Activated CD4-positive, alpha-beta T cell treated with anti-CD3 and anti-CD28 coated beads for 36 hours (primary cell): ENCODE measurements at places on chromosomes 5 and 9. TPM values are rescaled to one million over a fixed set of nuclear protein-coding genes. Genes with fewer than 3 reads are reported as not detected.

GRCh38 chr9:35996358-35996970 is 38.5 kb upstream of the OR2S2 start:
- no peak for DNase-seq

EGFLAM gene
- total RNA-seq = not detected

DNA sequence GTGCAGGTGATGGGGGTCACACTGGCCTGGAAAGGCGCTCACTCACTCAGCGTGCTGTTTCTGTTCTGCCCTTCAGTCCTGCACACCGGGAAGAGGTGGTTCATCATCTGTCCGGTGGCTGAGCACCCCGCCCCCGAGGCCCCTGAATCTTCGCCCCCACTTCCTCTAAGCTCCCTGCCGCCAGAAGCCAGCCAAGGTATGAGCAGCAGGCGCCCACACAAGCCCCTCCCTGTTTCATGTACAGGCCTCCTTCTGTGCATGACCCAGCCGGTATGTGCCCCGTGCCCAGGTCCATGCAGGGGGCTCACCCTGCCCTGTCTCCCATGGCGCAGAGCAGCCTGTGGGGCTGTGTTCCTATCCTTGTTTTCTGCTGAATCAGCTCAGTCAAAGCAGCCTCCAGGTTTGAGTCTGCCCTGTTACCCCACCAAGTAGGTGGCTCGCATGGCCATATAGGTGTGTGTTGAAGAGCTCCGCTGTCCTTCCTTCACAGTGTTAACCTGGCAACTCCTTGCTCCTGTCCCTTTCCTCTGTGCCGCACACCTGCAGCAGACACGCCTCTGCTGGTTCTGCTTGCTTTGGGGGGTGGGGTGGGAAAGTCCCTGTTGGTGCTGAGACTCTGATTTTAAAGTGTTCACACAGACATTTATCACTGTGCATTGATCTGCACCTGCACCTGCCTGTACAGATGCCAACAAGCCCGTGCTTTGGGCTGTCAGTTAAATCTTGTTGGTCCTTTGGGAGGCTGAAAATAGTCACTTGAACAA is 84.8 kb downstream of the WNK2 start:
- DNase-seq = peak; percentile 57

CAST gene
- total RNA-seq = 211 TPM

DNA sequence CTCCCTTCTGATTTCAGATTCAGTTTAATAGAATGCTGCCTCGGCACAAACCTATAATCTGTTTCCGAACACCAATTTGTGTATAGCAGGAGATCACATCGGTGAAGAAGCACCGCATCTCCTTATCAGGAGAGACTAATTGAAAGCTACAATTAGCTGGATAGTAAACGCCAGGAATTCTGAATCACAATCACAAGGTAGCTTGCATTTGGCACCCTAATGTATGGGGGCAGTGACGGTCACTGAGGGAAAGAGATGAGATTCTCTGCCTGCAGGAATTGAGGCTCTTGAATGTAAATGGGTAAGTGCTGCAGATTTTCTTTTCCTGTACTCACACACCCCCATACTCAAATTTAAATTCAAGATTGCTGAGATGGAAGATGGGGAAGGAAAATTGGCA is 373.6 kb upstream of the ZNF608 start:
- DNase-seq = no peak

DNA sequence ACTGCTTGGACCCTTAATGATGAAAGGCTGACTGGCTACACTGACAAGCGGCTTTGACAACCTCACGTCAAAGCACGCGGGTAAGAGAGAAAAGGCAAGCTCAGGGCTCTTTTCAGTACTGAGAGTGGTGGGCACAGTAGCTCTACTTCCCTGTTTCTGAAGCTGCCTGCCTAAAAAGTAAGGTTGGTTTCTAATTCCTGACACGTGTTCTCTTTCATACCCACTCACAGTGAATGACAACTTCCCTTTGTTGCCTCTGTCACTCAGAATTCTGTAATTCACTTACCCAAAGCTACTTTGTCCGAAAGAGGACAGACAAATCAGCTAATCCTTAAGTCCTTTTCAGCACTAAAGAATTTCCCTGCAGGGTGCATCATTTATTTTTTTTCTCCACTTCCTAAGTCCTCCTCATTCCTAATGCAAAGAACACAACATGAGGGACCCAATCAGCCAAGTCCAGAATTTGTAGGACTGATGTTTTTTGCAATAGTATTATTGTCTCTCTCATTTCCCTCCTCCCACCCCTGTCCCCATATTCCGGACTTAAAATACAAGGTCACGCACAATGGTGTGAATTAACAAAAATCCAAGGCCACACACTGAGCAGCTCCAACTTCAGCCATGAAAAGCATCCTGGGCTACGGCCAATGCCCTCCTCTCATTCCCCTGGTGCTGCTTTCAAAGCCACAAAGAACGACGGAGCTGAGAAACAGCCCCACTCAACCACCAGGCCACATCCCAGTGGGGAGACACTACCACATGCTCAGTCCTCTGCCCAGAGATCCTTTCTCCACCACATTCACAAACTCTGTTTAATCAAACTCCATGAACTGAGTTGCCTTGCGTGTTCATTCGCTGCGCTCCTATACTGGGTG is 221.0 kb downstream of the TSSK1B start:
- DNase-seq = no peak

DNA sequence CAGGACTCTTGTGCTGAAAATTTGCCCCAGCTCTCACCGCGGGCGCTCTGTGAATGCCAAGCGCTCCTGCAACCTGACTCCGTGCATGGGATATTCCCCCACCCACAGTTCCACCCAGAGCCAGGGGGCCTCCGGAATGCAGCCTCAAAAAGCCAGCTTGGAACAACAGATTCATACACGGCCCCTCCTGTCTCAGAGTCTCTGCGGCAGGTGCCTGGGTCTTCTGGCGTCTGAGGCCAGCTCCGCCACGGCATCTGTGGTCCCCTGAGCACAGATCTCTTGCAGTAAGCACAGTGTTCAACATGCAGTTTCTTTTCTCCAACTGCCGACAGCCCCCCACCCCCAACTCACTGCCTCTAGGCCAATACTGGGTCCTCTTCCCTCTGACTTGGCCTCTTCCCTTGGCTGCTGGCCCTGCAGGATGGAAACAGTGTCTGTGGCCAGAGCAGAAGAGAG is 355.7 kb upstream of the IRX2 start:
- DNase-seq = no peak

DNA sequence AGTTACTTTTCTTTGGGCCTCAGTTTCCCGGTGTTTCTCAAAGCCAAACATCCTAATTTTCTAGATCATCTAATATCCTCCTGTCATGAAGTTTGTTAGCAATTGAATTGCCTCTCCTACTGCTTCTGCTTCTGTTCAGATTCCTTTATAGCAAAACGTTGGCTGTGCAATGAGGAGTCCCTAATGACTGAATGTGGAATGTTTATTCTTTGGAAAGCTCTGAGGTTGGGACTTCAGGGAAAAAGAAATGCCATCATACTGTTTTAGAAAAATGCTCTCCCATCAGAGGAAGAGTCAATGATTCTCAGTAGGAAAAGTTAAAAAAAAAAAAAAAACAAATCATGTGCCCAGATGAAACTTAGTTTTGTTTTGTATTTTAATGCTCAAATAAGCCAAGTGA is 268.7 kb upstream of the PAPPA start:
- DNase-seq = no peak

DNA sequence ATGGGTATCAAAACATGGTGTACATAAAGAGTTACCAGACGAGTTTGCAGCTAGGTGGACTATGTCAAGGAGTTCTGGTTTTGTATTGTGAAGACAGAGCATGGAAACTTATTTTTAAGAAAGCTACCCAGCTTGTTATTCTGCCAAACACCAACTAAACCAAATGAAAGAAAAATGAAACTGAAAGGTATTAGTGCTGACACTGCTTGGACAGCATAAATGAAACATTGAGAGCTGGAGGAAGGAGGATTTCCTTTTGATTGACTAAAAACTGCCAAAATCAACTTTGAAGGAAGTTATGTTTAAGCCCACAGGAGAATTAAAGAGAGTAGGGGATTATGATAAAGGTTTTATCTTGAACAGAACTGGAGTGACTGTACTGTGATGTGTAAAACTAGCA is 766.2 kb downstream of the PTPRD start:
- DNase-seq = no peak

GRCh38 chr9:108812396-108813025 is 43.3 kb downstream of the ACTL7B start:
- DNase-seq = no peak

GRCh38 chr9:125580701-125581286 is 126.2 kb downstream of the MAPKAP1 start:
- DNase-seq = no peak

DNA sequence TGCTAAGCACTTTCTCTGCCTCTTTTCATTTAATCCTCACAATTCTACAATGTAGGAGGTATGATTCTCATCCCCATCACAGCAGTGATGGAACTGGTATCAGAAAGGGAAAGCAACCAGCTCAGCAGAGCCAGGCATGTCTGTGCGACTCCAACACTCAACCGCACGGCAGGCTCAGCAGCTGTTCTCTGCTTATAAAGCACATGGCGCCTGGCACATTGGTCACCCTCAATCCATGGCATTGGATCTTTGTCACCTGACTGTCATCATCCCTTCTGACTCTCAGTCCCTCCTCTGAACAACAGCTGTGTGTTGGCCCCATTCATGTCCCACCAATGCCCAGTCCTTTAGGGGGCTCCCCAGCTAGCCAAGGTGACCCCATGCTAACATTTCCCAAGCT is 45.1 kb upstream of the HAND1 start:
- DNase-seq = no peak

- peak; percentile 70 for DNase-seq
These were observed 35.7 kb downstream of the EXD3 start for GRCh38 chr9:137387114-137387890.

DNA sequence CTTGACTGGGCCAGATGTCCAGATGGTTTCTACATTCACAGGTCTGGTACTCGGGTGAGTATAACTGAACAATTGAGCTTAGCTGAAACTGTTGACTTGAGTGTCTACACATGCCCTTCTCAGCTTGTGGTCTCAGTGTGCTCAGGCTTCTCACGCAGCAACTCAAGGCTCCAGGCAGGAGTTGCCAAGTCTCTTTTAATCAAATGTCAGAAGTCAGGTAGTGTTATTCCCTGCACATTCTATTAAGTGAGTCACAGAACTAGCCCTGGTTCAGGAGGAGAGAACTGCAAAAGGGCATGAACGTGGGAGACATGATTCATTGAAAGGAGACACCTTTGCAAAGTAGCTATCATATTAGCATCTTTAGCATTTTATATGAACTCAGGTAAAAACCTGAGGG is 199.3 kb upstream of the ACTBL2 start:
- no peak for DNase-seq

GRCh38 chr5:80654054-80654390 is 430 bp upstream of the MSH3 start:
- DNase-seq = peak; percentile 59

SPINK1 gene
- total RNA-seq = not detected

GRCh38 chr5:162209005-162209605 is 141.5 kb downstream of the GABRG2 start:
- DNase-seq = peak; percentile 24

NSG2 gene
- not detected for total RNA-seq

DNA sequence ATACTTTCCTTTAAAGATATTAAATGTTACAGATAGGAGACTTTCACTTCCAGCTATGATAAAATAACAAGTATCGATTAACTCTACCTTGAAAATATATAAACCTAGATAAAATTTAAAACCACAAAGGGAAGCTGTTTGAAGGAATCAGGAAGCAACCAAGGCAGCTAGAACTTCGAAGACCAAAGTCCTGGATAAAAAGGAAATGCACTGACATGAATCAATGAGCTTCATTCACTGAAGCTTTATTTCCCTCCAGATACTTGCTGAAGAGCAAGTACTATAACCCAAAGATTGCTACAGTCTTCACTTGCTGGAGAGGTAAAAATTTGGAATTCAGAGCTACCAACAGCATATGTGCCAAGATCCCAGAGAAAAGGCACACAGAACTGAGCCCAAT is 144.1 kb downstream of the PIK3R1 start:
- no peak for DNase-seq

GRCh38 chr5:80124121-80124918 is 89.2 kb downstream of the THBS4 start:
- DNase-seq = no peak

GRCh38 chr5:14486996-14487896 is 94.3 kb upstream of the OTULINL start:
- no peak for DNase-seq

DNA sequence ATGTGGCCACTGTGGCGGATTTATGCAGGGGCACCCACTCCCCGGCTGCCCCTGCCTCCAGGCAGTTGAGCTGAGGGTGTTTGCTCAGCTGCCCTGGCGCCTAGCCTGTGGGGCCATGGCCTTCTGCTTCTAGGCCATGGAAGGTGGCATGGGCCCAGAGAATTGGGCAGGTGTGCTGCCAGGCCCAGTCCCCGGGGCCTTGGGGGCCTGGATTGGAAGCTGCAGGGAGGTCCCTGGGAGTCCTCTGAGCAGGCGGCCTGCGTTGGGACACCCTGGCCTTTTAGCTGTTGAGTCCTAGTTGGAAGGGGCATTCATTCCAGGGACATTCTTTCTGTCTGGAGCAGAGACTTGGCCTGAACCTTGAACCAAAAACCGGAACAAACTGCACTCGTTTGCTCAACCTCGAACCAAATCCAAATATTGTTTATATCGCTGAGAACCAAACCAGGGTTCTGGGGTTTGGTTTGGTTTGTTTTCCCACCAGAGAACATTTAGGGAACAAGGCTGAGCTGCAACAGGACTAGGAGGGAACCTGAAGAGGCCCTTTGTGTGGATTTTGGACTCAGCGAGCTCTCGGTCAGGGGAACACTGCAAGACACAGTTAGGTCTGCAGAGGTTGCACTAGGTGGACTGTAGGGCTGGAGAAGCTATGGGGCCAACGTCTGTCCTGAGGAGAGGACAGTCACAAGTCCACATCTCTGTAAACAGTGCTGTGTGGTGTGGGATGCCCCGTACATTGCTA is 116.8 kb downstream of the BOD1 start:
- no peak for DNase-seq

C5orf58 gene
- not detected for total RNA-seq

RNF208 gene
- 8.9 TPM for total RNA-seq

DNA sequence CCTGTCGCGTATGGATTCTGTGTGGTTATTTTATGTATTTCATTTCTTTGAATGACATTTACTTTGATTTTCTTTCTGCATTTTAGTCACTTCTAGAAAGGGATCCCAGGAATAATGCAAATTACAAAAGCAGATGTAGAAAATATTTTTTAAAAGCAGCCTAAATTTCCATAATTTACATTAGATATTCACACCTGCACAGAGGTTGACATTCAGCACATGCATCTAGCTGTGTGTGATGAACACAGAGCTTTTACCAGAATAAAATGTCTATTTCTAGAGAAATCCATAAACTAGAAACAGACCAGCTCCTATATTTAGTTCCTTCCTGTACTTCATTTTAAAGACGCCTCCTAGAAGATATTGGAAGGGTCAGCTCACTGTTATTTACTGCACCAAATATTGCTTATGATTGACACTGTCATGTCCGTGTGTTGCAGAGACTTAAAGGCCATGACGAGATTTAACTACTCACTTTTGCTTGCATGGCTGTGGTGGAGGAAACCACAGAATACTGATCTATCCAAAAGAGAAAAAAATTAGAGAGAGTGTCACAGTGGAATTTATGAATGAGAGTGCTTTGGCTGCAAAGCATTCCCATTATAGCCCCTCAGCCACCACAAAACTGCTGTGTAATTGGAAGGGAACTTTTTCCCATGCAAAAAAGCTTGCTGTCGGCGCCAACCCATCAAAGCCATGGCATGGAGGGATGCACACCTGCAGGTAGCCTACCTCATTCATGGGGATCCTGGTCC is 58.1 kb downstream of the EBF1 start:
- no peak for DNase-seq
